ENCODE measurements at places on chromosomes 11 and 22.
A peak's percentile ranks its signal among the peaks of the same experiment; 100 is the strongest.

DNA sequence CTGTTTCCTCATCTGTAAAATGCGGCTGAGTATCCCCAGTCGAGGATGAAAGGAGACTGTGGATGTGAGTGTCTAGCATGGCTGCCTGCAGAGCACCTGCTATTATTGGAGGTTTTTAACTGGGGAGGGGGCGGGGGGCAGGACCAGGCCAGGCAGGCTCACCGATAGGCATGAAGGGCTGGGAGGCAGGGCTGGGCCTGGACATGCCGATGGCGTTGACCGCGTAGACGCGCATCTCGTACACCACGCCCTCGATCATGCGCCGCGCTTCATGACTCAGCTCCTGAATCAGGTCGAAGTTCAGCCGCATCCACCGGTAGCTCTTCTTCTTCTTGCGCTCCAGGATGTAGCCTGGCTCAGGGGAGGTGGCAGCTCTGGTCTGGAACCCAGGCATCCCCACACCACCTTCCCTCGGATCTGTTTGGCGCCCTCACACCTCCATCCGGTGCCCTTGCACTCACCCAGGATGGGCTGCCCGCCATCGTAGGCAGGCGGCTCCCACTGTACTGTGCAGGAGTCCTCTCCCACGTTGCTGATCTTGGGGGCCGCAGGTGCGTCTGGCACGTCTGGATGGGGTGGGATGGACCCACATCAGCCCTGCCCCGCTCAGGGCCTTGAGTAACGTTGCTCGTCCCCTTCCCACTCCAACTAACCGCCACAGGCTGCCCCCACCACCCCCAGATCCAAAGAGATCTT lies 15.1 kb downstream of the MYBPC3 start:
- no peak for DNase-seq

DNA sequence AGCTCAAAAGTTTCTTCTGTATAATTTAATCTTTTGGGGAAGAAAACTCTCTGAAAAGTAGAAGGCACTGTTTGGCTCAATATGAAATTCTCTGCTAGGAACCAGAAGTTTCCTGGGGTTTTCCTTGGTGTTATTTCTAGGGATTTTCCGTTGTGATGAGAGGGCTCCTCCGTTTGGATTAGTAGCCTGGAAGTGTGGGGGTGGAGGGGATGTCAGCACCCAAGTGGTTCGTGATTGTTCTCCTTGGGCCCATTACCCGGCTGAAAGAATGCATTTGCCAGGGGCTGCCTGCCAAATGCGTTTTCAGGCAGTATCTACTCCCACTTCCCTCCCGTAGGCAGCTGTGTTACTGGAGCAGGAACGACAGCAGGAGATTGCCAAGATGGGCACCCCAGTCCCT lies 4.3 kb downstream of the SF3B2 start:
- no peak for DNase-seq

DNA sequence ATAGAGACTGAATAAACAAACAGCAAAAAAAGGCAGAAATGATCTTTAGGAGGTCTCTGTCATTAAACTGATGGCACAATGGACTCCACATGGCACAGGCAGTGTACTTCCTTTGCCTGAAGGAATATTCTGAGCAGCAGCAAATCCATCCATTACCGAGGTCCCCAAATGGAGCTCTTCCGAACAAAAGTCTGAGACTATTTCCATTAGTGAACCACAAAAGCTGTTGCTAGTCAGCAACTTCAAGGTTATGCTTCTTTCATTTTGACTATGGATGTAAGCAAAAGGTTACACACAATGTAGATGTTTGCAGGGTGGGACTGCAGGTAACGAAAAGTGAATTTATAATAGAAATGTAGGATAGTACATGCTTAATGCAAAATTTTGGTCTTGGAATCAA lies 14.5 kb downstream of the NARS2 start:
- no peak for DNase-seq

DNA sequence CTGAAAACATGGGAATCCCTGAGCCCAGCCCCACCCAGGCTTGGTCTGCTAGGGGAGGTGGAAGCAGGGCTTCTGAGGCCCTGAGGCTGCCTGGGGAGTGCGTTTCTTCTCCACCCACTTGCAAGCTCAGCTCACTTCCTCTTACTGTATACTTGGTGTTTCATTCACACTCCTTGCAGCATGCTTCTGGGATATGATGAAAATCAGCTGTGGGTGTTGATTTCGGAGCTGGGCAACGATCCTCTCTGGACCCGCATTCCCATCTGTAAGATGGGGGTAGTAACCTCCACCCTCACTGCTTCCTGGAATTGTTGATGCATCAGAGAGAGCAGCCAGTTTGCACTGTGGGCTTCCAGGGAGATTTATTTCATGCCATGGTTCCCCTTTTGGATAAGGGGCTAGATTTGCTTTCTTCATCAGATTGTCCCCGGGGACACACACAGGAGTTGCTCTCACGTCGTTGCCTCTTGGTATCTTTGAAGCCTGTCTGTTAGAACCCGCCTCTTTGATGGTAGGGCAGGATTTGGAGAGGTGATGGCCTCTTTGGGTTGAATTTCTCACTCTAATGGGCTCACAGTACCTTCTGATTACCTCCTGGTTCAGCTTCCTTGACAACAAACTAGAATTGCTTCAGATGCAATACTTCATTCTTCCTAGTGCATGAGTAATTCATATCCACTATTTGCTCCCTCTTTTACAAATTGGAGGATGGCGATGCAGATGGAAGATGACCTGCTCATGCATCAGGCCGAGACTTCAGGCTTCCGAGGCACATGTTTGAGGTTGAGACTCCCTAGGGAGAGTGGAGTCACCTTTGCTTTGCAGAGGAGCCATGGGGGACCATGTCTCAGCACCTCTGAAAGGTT lies 40.4 kb downstream of the BCR start:
- peak; percentile 55 for DNase-seq

DNA sequence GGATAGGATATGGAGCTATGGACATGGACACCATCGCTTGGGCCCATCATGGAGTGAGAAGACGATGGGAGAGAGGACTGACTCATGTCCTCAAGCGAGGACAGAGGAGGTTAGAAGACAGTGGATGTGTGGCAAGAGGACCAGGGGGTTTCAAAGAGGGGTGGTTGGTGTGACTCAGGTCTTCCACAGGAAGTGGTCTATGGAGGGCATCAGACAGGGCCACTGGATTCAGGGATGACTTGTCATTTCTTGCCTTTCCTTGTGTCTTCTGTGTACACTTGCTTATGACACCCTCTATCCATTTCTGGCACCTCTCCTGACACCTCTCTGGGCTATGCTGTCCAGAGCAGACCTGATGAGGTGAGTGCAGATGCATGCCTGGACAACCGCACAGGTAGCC lies 115.4 kb downstream of the OSBP2 start:
- no peak for DNase-seq

Data from CD4-positive, alpha-beta T cell treated with Interleukin-17A for 4 hours (primary cell).